ENCODE measurements at places on chromosomes 16 and 17.

GRCh38 chr16:75079346-75079926 lies 37.1 kb downstream of the LDHD start:
- no peak for DNase-seq

- no peak for DNase-seq
These were observed 620 bp downstream of the NOB1 start for GRCh38 chr16:69754143-69754468.

DNA sequence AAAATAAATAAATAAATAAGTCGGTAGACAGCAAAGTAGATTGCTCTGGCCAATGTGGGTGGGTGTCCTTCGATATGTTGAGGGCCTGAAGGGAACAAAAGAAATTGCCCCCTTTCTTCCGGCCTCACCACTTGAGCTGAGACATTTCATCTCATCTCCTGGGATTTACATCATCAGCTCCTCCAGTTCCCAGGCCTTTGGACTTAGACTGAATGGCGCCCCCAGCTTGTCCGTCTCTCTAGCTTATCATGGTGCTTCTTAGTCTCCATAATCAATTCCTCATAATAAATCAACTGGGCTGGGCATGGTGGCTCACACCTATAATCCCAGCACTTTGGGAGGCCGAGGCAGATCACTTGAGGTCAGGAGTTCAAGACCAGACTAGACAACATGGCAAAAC lies 13.8 kb upstream of the HAP1 start:
- DNase-seq, result no peak

GRCh38 chr17:75628425-75628824 lies 4.8 kb upstream of the SMIM5 start:
- no peak for DNase-seq

GRCh38 chr17:5555254-5555653 lies 29.1 kb downstream of the NLRP1 start:
- DNase-seq, result no peak

DNA sequence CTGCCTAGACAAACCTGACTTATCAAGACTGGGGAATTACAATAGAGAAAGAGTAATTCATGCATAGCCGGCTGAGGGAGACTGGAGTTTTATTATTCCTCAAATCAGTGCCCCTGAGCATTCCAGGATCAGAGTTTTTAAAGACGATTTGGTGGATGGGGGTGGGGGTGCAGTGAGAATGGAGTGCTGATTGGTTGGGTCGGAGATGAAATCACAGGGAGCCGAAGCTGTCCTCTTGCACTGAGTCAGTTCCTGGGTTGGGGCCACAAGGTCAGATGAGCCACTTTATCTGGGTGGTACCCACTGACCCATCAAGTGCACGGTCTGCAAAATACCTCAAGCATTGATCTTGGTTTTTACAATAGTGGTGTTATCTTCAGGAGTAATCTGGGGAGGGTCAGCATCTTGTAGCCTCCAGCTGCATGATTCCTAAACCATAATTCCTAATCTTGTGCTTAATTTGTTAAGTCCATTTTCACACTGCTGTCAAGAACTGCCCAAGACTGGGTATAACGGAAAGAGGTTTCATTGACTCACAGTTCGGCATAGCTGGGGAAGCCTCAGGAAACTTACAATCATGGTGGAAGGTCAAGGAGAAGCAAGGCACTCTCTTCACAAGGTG lies 69.6 kb downstream of the MARF1 start:
- no peak for DNase-seq
